ENCODE measurements at places on chromosomes 5 and 9. TPM values are rescaled to one million over a fixed set of nuclear protein-coding genes. Genes with fewer than 3 reads are reported as not detected.

Gene KCNMB1
- total RNA-seq: not detected

Gene GMCL2
- not detected for total RNA-seq

Gene ELL2
- 18.0 TPM for total RNA-seq

Gene IARS1
- total RNA-seq: 354 TPM

Gene TUT7
- 38.0 TPM for total RNA-seq

Gene SPINK6
- total RNA-seq: not detected

Gene RAD17
- 8.7 TPM for total RNA-seq

Gene MCIDAS
- total RNA-seq: not detected

Gene FOXD4L6
- under 0.01 TPM for total RNA-seq

Gene LCNL1
- total RNA-seq: 6.1 TPM

Gene ENTPD8
- not detected for total RNA-seq

Gene CDH12
- total RNA-seq: not detected

Gene SLC34A3
- not detected for total RNA-seq

Gene SLC4A9
- total RNA-seq: not detected

Gene SPATA31A3
- not detected for total RNA-seq

Gene ANKRD33B
- 3.1 TPM for total RNA-seq

Gene ICE1
- 9.1 TPM for total RNA-seq

Gene GFI1B
- not detected for total RNA-seq

Gene CATSPER3
- not detected for total RNA-seq

Gene FAT2
- total RNA-seq: under 0.01 TPM

Gene AQP7
- total RNA-seq: 1.6 TPM

Gene TAF11L10
- total RNA-seq: not detected

Gene NMUR2
- total RNA-seq: not detected

Gene RHOBTB3
- 180 TPM for total RNA-seq

Gene LURAP1L
- 29.0 TPM for total RNA-seq

Gene GADD45G
- 0.08 TPM for total RNA-seq

Gene NRG2
- total RNA-seq: 1.6 TPM

Gene G3BP1
- total RNA-seq: 139 TPM

Gene PTPN3
- 2.7 TPM for total RNA-seq

Gene CCDC152
- total RNA-seq: 1.3 TPM

Gene TSSK1B
- 0.12 TPM for total RNA-seq

Gene GAS1
- 0.15 TPM for total RNA-seq

Gene TNFAIP8
- total RNA-seq: 20.7 TPM

Gene BHMT
- not detected for total RNA-seq

Gene PLPP7
- total RNA-seq: 11.4 TPM

Gene KCNV2
- not detected for total RNA-seq

Gene RUSC2
- 9.1 TPM for total RNA-seq

Gene LCN15
- total RNA-seq: not detected

Gene CD180
- not detected for total RNA-seq

Gene TMEM232
- total RNA-seq: 4.6 TPM

Gene ANKRD31
- total RNA-seq: 0.08 TPM

Gene PCSK1
- 1.6 TPM for total RNA-seq

Gene PTGS1
- total RNA-seq: 27.1 TPM
